HCT116 (cell line): ENCODE measurements at places on chromosomes 13 and 19. TPM values are rescaled to one million over a fixed set of nuclear protein-coding genes. Genes with fewer than 3 reads are reported as not detected.

The ZNF726 gene
- not detected for total RNA-seq

GRCh38 chr19:10503002-10503789 is at the start of gene KEAP1:
TSS of gene KEAP1 (minus strand) at chr19:10503356. CDS start at chr19:10500033, 3,323 bp downstream.
- DNase-seq: no peak

The C1QTNF9 gene
- not detected for total RNA-seq

The FGF21 gene
- total RNA-seq: 0.81 TPM

GRCh38 chr13:96089749-96090239 is at the start of gene HS6ST3:
TSS of gene HS6ST3 (plus strand) at chr13:96090107.
- peak; percentile 10 for DNase-seq

The SIGLEC11 gene
- not detected for total RNA-seq

DNA sequence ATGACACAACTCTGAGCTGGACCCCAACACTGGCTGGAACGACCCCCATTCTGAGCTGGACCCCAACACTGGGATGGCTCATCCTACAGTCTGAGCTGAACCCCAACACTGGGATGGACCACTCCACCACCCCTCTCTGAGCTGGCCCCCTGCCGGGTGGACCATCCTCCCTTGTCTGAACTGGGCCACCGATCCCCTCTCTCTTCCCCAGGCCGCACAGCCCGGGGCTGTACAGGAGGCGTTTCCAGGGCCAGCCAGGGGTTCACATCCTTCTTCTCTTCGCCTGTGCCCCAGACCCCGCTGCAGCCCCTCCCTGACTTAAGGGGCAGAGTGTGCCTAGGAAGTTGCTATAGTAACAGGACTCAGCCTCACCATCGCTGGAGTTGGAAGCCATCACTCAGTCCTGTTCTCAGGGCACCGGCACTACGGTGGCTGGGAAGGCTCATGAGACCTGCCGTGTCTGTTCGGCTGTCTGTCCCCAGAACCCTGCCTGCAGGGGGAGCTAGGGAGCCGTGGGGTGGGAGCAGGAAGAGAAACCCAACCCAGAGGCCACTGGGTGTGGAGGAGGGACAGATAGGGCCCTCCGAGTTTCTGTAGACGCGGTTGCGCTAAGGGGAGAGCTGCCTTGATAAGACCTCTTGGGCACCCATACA is 3.7 kb downstream of the PRKACA start:
- peak; percentile 87 for DNase-seq

DNA sequence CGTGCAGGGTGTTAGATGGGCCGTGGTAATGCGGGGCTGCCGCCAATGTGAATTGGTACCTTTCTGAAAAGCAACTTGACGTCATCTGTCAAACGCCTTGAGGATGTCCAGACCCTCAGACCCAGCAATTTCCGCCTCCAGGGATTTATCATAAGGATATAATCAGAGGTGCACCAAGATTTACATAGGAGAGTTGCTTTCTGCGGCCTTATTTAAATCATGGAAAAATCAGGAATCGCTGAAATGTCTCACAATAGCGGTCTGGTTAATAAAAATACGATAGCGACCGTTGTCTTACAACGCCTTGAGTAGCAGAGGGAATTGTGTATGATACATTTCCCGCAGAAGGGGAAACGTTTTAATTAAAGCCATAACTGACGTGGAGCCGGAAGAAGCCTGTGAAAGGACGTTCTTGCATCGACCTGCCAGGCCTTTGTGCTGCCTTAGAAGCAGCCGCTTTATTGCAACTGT is 32.3 kb upstream of the NDUFS7 start:
- DNase-seq: no peak

The SOHLH2 gene
- total RNA-seq: not detected

The CGB3 gene
- total RNA-seq: not detected

The RXFP2 gene
- not detected for total RNA-seq

- DNase-seq: no peak
These were observed 35.8 kb downstream of the VSTM2B start for GRCh38 chr19:29561601-29562000.

The ZNF665 gene
- total RNA-seq: 0.44 TPM

The CEACAM7 gene
- total RNA-seq: not detected

GRCh38 chr13:39956036-39956435 is 300.6 kb downstream of the COG6 start:
- DNase-seq: no peak

The FXYD7 gene
- 0.71 TPM for total RNA-seq

GRCh38 chr13:33125821-33126570 is 109.8 kb downstream of the KL start:
- peak; percentile 87 for DNase-seq

- DNase-seq: no peak
These were observed 92.5 kb downstream of the PTPRS start for GRCh38 chr19:5247957-5248705.

The MTUS2 gene
- 0.02 TPM for total RNA-seq

GRCh38 chr13:30338331-30338851 is 31.0 kb upstream of the KATNAL1 start:
- peak; percentile 74 for DNase-seq

- DNase-seq: peak; percentile 39
These were observed 396.9 kb upstream of the SLITRK5 start for GRCh38 chr13:87274209-87274819.

GRCh38 chr13:53447863-53448262 is 419.2 kb downstream of the OLFM4 start:
- no peak for DNase-seq

- no peak for DNase-seq
These were observed at the start of gene ARHGAP35 for GRCh38 chr19:46860846-46861690. TSS of gene ARHGAP35 (plus strand) at chr19:46860997. CDS start at chr19:46918676, 57,679 bp downstream.

- no peak for DNase-seq
These were observed 506 bp upstream of the GAS6 start for GRCh38 chr13:113864273-113864890.
